ENCODE measurements at places on chromosomes 6 and 20.

- DNase-seq, result no peak
Measured at GRCh38 chr6:143396497-143397226, 53.8 kb downstream of the ADAT2 start.

- DNase-seq, result no peak
Measured at GRCh38 chr6:38336922-38337321, 302.8 kb downstream of the BTBD9 start.

GRCh38 chr6:84050408-84050807, 16.8 kb downstream of the MRAP2 start:
- DNase-seq, result no peak

DNA sequence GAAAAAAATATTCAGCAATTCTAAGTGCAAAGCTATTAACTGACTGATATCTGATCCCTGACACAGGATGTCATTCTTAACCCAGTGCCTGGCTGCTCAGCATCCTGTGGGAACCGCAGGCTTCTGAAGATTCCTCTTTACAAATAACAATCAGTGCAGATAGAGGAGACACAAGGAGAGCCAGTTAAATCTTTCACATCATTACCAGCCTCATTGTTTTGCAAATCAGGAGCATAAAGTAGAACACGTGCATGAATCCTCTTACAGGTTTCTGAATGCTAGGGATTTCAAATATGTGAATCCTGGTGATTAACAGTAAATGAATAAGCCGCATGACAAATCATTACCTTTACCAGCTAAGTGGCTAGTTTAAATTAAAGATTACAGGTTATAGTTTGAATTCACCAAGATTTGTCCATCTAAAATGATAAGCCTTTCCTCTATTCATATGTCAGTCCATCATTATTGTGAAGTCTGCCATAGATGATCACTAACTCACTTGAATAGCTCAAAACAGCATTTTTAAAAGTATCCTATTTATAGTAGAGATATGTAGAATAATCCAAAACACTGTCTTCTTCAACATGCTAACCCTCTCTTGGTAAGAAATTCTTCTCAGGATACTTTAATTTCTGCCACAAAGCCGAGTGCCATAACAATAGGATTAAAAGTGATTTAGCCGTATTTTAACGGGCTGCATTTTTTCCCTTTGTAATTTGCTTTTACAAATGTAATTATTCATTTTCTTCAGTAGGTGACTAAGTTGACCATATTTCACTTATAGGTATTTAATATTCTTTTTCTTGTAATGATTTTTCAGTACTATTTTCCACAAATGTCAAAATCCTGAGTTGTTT, 367.3 kb upstream of the EPHA7 start:
- DNase-seq, result no peak

DNA sequence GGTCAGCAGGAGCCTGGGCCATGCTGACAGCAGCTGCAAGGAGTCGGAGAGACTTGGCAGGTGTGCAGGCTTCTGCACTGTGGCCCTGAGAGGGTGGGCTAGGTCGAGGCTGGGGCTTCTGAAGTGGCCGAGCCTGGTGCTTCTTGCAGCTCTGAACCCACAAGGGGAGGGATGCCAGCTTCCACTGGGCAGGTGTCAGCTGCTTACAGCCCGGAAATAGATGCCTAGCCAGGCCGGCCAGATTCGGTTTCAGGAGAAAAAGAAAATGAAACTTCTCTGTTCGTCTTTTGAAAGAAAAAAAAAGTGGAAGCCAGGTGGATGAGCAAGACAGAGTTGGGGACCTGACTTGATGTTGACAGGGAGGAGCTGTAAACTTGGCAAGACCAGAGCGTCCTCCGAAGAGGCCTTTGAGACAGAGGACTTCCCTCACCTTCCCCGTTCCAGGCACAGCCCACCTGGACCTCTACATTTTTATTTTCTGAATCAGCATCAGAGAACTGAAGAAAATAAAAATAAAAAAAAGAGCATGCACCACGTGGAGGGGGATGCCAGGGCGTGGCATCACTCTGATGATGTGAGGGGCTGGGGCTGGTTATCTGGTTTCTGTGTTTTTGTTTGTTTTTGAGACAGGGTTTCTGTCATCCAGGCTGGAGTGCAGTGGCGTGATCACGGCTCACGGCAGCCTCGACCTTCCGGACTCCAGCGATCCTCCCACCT, at the start of gene ZBP1:
Gene ZBP1 (minus strand): TSS at position 153 of the 717 bp plus-strand sequence. CDS start 131 bp downstream, at position 22.
- DNase-seq, result peak; percentile 69

DNA sequence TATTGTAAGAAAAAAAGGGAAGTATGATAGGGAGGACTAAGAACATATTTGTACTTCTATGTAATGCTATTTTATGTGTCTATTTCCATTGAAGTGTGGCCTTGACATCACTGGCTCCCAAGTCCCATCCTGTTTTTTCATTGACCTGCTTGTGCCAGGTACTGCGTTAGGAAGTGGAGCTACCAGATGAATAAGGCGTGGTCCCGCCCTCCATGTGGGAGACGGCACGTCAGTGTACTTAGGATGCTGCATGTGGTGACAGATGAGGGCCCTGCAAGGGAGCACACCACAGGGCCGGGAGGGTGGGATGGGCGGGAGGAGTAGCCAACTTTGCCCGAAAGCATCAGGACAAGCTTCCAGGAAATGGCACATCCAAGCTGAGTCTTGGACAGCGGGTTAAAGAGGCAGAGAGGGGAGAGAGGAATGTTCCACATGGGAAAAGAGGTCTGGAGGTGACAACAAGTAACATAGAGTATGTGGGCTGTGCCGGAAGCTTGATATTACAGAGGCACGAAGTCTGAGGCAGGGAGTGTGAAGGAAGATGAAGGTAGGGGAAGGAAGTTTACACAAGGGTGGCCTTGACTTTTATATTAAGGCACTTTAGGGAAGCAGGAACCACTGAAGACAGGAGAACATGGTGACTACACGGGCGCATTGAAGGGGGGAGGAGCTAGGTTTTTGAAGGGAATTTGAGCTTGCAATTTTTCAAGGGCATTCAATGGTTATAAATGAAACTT, 140.6 kb downstream of the MTHFD1L start:
- DNase-seq, result no peak

- no peak for DNase-seq
Measured at GRCh38 chr20:55004044-55004443, 528.7 kb downstream of the DOK5 start.

DNA sequence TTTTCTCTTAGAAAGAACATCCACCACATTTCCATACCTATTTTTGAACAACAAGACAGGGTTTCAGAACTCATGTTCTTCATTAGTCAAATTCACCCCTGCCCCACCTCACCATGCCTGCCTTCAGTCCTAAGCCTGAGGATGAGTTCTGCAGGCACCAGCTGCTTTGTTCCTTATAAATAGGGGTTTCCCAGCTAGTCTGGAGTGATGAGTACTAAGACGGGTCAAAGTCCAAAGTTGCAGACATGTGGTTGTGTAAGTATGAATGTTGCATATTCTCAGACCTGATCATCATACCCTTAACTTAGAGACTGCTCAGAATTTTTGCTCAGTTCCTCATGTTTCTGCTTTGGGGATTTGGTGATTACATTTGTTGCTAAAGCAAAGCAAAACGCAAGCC, 257.7 kb upstream of the CDYL start:
- no peak for DNase-seq

- no peak for DNase-seq
Measured at GRCh38 chr6:5208057-5208456, 52.7 kb downstream of the LYRM4 start.

DNA sequence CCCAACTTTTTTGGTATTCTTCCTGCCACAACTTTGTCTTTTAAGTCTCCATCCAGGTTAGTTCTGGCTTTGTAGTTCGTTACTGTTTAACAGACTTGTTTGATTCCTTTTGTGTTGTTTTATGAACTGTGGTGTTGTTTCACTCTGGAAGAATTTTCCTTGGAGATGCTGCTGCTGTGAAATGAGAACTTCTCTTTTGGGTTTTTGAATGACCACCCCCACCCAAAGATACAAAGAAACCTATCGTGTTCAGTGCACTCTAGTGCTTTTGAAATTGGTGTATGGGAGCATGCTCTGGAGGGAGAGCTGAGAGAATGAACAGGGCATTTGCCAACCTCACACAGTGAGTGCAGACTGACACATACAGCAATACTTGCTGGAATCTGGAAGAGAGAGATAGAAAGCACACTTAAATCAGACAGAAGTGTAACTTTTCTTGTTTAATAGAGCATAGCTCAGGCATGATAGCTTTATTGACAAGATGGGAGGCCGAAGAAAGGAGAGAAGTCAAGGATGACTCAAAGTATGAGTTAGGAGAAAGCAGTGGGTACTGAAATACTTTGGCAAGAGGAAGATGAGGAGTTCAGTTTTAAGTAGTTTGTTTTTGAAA, 293.1 kb downstream of the SOX4 start:
- DNase-seq, result no peak

GRCh38 chr6:8435845-8436168, 462 bp upstream of the SLC35B3 start:
- DNase-seq, result no peak

GRCh38 chr6:73734832-73735453, 38.9 kb downstream of the CD109 start:
- no peak for DNase-seq

DNA sequence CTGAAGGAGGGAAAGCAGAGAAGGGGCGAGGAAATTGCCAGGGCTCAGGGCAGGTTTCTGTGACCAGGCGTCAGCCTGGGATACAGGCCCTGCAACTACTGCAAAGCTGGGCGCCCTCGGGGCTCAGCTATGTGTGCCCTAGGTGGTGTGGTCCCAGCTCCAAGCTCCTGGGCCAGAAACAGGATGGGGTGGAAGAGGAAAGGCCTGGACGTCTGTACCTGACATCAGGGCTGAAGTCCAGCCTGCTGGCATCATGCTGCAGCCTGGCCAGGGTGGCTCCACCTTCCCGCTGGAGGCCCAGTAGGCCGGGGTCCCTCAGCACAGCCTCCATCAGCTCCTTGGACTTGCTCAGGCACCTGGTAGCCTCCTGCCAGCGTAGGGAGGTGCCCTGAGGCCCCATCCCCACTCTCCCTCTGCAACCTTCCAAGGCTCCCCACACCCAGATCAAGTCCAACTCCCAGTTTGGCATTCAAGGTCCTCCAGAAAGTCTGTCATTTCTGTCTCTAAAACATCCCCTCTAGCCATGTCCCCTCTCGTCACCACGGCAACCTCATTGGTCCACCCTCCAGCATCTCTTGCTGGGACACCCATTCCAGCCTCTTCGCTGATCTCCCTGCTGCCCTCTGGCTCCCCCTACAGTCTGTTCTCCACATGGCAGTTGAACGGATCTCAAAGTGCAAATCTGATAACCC, 38.2 kb downstream of the KIAA1755 start:
- peak; percentile 42 for DNase-seq

DNA sequence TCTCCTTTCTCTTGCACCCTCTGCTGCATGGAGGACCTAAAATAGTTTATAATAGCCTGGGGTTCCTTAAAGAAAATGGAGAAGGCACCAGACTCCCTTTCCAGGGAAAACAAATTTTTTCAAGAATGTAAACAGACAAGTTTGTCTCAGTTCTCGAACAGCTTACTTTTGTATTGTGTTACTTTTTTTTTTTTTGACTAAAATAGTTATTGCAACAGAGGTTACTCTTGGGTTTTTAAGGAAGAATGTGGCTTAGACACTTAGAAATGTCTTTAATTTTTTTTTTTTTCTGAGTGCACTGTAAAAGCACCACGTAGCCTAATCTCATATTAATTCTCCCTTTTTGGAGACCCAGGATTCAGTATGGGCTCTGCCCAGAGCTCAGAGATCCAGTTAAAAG, 148.7 kb upstream of the CARMIL1 start:
- DNase-seq, result no peak

DNA sequence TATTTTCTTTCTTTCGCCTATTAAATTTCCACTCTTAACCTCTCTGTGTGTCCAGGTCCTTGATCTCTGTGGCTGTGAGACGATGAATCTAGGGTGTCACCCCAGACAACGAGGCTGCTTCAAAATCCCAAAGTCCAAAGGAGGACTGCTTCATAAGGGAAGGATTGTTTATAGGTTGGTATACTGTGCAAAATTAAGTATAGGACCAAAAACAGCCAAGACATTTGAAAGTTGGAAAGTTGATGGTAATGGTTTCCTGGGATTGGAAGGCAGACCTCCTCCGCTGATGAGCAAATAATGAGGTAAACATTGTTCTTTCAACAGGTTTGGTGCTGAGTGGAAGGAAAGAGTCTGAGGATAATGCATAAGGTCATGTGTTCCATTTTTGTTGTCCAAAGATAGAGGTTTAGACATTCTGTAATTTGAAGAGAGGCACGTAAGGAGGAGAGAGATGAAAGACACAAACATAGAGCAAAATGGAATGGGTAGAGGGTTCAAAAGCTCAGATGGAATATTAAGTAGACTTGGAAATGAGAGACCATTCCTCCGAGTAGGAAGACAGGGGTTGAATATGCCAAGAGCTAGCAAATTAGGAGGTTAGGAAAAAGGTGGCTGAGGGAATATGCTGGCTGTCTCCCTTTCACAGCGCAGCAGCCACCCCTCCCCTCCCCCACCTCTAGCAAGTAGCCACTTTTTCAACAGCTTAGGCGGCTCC, 24.8 kb downstream of the ZNF311 start:
- DNase-seq, result peak; percentile 10

GRCh38 chr20:15512916-15513315, 1060.3 kb downstream of the KIF16B start:
- no peak for DNase-seq

DNA sequence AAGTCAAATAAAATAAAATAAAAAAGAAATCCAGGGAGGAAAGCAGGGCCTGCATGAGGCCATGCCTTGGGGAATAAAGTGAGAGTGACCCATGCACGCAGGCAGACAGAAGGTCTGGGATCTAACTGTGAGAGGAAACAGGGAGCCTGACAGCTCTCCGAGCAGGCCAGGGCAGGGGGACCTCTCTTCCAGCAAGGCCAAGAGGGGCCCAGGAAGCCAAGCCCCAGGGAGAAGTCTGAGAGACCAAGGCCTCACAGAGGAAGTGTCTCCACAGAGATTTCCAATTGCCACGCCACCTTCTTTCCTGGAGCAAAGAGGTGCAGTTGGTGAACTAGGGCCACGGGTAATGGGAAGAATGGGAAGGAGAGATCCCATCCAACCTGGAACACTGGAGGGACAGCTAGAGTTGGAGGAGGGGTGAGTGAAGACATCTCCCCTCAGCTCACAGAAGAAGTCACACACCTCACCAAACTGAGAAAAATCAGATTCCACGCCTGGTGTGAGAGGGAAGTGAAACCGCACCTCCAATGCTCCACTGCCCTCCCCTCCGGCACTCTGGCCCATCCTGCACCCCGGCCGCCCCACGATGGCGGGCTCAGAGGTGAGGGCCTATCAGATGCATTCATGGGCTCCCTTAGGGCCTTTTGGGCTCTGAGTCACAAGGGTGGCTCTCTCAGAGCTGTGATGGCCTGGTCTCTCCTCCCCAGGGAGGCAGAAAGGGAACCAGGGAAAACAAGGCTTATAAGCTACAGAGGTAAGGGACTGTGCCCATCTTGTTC, 25.1 kb upstream of the TAF8 start:
- no peak for DNase-seq
